ENCODE measurements at places on chromosomes 16 and 17. TPM values are rescaled to one million over a fixed set of nuclear protein-coding genes. Genes with fewer than 3 reads are reported as not detected.

Gene LRRC36
- not detected for total RNA-seq

Gene SLC5A2
- not detected for total RNA-seq

Gene SDR42E2
- not detected for total RNA-seq

Gene GP1BA
- not detected for total RNA-seq

Gene PLA2G10
- total RNA-seq = not detected

Gene IGF2BP1
- total RNA-seq = 0.59 TPM

Gene EVPL
- total RNA-seq = not detected

Gene PIK3R5
- 0.36 TPM for total RNA-seq

Gene SLFN11
- total RNA-seq = 52.8 TPM

Gene CLEC19A
- total RNA-seq = not detected

Gene PDILT
- total RNA-seq = not detected

Gene HS3ST3A1
- total RNA-seq = 7.1 TPM

Gene TEKT5
- 0.29 TPM for total RNA-seq

Gene ARL5C
- total RNA-seq = not detected

Gene KRT12
- not detected for total RNA-seq

Gene QPRT
- total RNA-seq = 18.0 TPM

Gene LAT
- total RNA-seq = 1.4 TPM

Gene SLC5A11
- not detected for total RNA-seq

Gene TVP23A
- not detected for total RNA-seq

Gene KRT31
- not detected for total RNA-seq

Gene CCR7
- not detected for total RNA-seq

Gene ASGR1
- total RNA-seq = 0.88 TPM

Gene ADAMTS18
- not detected for total RNA-seq

Gene TEX19
- under 0.01 TPM for total RNA-seq

Gene KRTAP1-4
- total RNA-seq = not detected

Measured in osteoblast (primary cell).